ENCODE measurements at places on chromosomes 4 and X.

- DNase-seq, result peak; percentile 23
Measured at GRCh38 chrX:49039598-49040375, 3.4 kb downstream of the TFE3 start.

- DNase-seq, result no peak
Measured at GRCh38 chrX:109812236-109812635, 79.2 kb upstream of the ACSL4 start.

GRCh38 chr4:148998719-148999118 lies 556.5 kb upstream of the NR3C2 start:
- no peak for DNase-seq

- DNase-seq, result no peak
Measured at GRCh38 chrX:131187206-131187605, 101.9 kb downstream of the IGSF1 start.

DNA sequence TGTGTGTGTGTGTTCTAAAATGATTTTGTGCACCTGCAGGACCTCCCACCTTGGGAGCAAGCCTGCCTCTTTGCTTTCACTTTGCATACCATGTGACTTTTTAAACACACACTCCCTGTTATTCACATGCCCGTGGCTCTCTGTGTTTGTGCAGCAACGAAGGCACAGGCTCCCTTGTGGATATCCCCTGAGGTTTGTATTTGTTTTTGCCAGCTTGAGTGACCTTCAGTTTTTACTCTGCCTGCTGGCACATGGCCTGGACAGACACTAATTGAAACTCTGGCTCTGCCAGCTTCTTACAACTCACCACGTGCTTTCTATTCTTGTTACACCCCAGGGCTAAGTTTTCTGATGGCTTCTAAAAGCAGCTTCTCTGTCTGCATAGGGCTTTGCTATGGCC lies 885.8 kb downstream of the SH3BGRL start:
- DNase-seq, result no peak

- DNase-seq, result no peak
Measured at GRCh38 chrX:63686878-63687714, 97.9 kb downstream of the ARHGEF9 start.

- no peak for DNase-seq
Measured at GRCh38 chrX:145623453-145623852, 194.2 kb upstream of the SLITRK2 start.

GRCh38 chrX:9355739-9356138 lies 109.1 kb upstream of the TBL1X start:
- DNase-seq, result no peak

GRCh38 chr4:138185859-138186645 lies 56.1 kb downstream of the SLC7A11 start:
- DNase-seq, result no peak

DNA sequence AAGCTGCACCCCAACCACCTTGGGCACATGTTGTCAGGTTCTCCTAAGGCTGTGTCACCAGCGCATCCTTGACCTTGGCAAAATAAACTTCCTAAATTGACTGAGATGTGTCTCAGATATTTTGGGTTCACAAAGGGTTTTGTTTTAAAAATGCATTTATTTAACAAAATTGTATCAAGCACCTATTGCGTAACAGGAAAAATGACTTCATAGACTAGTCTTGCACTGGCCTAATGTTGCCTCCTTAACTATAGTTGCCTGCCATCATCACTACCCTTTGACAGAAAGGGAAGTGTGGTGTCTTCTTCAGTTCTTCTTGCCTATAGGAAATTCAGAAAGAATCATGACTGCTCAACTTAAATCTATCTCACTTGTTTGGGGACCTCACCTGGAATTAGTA lies 374.2 kb downstream of the SH2D1A start:
- no peak for DNase-seq

DNA sequence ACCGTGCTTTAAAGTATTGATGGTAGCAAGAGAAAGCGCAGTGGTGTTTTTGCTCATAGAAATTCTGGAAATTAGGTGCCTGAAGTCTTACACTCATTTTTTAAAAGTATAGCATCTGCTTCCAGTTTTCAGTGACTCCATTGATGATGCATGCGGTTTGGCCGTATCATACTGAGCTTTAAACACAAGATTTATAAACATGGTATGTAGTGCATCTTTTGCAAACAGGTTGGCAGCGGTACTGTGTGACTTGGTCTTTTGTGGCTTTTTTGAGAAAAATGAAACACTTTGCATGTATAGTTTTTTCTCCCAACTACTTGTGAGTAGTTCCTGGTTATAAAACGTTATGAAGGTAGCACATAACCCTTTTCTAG lies 2.0 kb downstream of the DDX3X start:
- DNase-seq, result no peak

GRCh38 chr4:3127112-3127511 lies 52.6 kb downstream of the HTT start:
- DNase-seq, result no peak

DNA sequence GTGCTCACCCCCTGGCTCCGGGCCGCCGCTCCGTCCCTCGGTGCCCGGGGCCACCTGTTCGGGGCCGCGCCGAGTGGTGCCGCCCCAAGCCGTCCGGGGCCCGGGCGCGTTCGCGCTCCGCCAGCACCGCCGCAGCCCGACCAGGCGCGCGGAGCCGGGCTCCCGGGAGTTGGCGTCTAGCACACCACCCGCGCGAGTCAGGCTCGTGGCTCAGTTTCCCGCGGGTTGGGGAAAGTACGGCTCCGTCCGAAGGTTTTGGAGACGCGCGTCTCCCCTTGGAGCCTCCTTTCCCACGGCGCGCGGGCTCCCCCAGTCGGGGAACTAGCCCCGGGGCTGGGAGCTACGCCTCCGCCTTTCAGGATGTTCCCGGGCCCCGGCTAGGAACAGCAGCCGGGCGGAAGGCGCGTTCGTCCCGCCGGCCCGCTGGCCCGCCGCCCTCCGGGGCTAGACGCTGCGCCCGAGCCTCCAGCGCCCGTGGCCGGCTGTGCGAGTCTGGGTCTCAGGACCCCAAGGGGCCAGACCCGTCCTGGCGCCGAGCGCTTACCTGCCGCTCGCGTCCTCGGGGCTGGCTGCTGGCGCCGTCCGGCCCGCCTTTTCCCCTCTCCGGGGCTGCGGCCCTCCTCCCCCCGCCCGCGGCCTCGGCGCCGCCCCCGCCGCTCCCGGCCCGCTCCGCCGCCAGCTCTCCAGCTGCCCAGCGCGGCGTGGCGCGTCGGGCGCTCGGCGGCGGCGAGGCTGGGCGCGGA lies at the start of gene ADGRG2:
ADGRG2 (minus strand) TSS at position 571 of the 743 bp plus-strand sequence. CDS start 53,634 bp downstream, outside the sequence.
- no peak for DNase-seq

DNA sequence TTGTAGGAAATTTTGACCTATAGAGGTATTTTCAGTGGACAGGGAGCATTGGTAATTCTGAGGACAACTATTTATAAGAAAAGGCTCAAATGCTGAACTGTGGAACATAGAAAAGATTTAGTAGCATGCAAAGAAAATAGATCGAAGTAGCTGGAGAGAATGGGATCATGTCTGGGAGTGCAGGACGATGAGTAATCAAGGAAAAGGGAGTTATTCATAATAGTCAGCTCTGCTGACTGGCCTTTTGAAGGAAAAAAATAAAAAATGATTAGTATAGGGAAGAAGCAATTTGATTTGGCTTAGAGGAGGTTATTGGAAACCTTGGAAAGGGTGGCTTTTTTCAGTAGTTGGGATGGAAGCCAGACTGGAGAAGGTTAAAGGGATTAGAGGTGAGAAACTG lies 22.9 kb upstream of the ANK2 start:
- DNase-seq, result no peak

GRCh38 chr4:120026853-120027252 lies 39.8 kb downstream of the MAD2L1 start:
- DNase-seq, result no peak

DNA sequence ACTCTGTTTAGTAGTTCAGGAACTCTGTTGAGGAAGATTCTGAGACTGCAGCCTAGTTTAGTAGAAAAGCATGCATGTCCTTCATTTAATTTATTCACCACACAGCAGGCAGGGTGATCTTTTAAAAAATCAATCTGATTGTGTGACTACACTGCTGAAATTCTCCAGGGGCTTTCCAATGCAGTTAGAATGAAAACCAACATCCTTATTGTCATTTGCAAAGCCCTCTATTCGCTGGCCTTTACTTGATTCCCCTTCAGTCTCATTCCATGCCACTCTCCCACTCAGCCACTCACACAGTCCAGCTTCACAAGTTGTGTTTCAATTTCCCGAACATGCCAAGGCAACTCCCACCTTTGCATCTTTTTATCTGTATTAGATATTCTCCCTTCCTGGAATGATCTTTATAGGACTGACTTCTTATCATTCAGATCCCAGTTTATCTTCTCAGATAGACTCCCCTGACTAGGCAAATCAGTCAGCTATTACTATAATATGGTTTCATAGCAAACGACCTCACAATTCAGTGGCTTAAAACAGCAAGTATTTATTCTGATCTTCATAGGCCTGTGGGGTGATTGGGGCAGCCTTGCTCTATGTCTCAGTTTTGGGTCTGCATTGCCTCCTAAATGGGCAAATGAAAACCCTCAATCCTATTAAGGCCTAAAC lies 21.3 kb upstream of the FTHL17 start:
- DNase-seq, result no peak

DNA sequence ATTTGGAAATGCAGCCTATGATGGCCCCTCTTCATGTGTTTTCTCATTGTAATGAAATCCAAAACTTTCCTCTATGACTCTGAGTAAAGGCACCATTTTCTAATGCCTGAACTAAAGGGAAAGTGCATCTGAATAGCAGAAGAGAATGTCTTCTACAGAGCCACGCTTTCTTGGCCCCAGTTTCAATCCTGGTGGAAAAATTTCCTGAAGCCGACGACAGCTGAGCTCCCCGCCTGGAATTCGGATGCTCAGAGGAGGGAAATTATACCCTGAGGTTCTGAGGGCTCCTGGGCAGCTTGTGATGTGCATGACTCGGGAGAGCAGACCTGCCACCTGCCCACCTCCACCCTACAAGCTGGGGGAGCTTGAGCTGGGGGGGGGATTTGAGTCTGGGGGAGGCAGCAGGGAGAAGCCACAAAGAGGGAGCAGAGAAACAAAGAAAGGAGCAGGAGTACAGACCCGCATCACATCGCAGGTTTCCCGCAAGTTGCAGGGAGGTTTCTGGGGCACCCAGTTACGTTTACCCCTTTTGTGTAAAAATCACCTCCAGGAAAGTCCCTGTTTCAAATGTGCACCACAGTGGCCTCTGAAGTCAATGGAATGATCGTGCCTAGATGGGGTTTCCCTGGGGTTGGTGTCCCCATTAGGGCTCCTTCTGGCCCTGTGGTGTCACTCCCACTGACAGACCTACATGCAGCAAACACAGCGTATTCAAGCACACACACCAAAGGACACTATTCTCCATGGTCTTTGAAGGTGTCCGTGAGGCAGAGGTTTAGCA lies 145.6 kb upstream of the RBPJ start:
- no peak for DNase-seq

GRCh38 chrX:10433296-10433965 lies 187.0 kb downstream of the MID1 start:
- no peak for DNase-seq

- no peak for DNase-seq
Measured at GRCh38 chr4:81494031-81494431, 22.3 kb upstream of the RASGEF1B start.

GRCh38 chr4:53671757-53672156 lies 80.5 kb upstream of the LNX1 start:
- no peak for DNase-seq

DNA sequence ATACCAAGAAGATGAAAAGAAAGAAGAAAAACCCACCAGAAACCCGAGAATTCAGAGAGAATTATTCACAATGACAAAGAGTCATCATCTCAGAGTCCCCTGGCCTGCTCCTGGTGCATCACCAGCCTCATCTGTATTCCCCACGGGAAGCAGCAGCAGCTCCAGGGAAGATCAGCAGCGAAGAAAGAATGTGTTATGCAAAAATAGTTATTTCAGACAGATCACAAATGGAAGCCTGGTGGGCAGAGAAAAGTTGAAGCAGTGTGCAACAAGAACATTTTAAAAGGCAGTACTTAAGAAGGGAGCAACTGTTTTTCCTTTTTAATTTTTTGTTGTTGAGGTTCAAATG lies 189.2 kb downstream of the PPP3CA start:
- no peak for DNase-seq

- DNase-seq, result no peak
Measured at GRCh38 chr4:70601422-70602039, 9.5 kb downstream of the AMBN start.

DNA sequence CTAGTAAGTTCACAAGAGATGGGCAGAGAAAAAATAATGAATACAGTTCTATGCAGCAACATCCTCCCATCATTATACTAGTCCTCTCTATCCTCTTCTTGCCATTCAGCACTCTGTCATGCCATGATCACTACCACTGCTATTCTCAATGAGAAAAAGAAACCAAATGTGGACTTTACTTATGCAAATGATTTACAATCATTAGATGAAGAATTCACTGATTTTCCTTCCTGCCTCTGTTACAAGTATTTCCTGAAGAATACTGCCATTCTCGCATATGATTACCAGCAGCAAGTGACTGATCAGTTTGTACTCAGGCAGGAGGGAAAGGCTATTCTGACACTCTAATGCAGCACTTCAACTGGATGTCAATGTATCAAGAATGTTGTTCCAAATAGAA lies 50.3 kb downstream of the WDFY3 start:
- DNase-seq, result no peak

Measured in stimulated activated CD4-positive, alpha-beta T cell treated with anti-CD3 and anti-CD28 coated beads, TNF-alpha, amount 100 ng/mL, for 4 hours (primary cell).